ENCODE measurements at places on chromosomes 4 and X.

DNA sequence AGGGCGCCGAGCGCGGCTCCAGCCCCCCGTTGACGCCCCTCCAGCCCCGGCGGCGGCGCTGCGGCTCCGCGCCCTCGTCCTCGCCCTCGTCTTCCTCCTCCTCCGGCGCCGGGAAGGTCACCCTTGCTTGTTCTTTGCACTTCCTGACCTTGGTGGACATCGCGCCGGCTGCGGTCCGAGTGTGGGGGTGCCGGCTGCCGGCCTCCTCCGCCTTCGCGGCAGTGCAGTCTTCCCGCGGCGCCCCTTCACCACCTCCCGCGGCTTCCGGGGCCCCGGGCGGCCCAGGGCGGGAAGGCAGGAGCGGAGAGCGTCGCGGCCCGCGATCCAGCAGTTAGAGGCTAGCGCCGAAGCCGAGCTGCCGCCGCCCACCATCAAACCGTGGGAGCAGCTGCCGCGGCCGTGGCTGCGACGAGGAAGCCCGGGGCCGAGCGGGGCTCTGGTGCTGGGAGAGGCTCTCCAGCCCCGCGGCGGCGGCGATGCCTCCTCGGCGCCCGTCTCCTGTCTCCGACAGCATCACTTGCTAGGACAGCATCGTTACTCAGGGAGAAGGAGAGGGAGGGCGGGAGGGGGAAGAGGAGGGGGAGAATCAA, at the start of gene TRPC3:
Gene TRPC3, minus strand, starts transcription at position 540 of the 590 bp plus-strand sequence. Its CDS starts 380 bp downstream, at position 160.
- DNase-seq = no peak

- no peak for DNase-seq
These were observed 27.0 kb downstream of the ARHGEF9 start for GRCh38 chrX:63758011-63758410.

- no peak for DNase-seq
These were observed at the start of gene PPARGC1A for GRCh38 chr4:23889814-23890341. Gene PPARGC1A (minus strand): TSS chr4:23890047. CDS start chr4:23889957, 90 bp downstream.

GRCh38 chr4:100188829-100189228, 1.4 kb downstream of the DDIT4L start:
- DNase-seq = no peak

DNA sequence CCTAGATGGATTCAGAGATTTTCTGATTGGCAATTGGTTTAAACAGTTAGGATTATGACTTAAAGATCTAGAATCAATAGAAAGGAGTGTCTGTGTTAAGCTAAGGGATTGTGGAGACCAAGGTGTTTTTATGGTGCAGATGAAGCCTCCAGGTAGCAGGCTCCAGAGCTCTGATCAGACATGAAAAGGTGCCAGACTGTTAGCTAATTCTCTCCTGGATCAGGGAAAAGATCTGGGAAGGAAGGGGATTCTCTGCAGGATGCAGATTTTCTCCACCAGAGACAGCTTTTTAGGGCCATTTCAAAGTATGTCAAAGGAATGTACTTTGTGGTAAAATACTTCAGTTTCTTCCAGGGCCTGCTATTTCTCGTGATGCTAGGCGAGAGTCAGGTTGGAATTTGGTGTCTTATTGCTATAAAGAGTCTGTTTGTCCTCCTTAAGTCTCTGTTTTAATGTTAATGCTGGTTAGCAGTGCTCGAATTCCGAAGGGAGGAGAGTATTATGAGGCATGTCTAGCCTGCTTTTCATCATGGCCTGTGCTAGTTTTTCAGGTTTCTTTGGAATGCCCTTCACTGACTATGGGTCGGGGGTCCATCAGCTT, 12.0 kb upstream of the GPR78 start:
- no peak for DNase-seq

DNA sequence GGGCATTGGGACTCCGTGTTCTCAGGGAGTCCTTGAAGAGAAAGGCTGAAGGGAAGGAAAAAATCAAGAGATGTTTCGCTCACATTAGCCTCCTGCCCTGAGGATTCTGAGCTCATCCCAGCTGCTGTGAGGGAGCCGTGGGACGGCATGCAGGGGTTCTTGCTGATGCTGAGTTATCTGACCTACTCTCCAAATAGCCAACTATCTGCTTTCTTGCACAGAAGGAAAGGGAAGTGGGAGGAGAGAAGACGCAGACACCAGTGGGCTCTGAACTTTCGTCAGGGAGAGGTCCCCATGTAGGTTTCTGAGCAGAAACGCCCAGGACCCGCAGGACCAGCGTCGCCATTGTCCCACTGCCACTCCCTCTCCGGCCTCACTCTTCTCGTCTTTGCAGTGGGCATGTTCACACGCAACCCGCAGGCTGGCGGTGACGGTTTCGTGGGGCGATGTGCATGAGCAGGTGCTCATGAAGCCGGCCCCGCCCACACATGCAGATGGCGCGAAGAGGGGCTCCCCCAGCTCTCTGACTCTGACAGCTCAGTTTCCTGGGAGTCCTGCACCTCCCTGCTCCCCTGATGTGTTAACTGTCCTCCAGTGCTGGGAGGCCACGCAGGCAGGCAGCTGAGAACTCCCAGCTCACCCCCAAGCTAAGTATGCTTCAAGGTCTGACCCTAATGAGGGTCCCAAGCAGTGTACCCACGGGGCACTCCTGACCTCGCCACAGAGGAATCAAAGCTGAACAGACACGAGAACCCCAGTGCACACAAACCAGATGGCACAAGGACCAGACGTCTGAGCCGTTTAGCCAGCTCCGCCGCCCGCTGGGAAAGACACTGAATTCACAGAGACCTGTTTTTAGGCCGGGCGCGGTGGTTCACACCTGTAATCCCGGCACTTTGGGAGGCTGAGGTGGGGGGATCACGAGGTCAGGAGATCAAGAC, 13.6 kb upstream of the ABLIM2 start:
- no peak for DNase-seq

DNA sequence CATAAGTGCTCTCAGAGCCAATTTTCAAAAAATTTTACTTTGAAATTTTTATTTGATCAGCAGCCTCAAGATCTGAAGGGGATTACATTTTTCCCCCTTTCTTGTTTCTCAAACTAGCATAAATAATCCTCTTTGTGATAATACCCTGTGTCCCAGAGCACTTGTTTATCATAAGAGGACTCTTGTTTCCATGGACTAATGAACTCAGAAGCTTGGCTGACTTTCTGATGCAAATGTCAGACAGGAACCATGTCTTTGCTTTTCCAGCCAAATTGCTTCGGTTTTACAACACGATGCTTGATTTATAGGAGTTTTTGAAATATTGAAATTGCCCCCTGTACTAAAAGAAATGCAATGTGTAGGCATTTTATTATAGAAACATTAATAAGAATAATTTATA, 859.3 kb upstream of the LCORL start:
- DNase-seq = no peak

- no peak for DNase-seq
These were observed 72.1 kb downstream of the GPR82 start for GRCh38 chrX:41796046-41796445.

GRCh38 chrX:136209016-136209738, 42.0 kb downstream of the MAP7D3 start:
- DNase-seq = no peak

- DNase-seq = no peak
These were observed 12.6 kb downstream of the RUFY3 start for GRCh38 chr4:70734168-70734954.

- DNase-seq = no peak
These were observed 35.7 kb downstream of the ACE2 start for GRCh38 chrX:15564981-15565579.

GRCh38 chr4:89294573-89295269, 12.9 kb downstream of the GPRIN3 start:
- no peak for DNase-seq

- DNase-seq = no peak
These were observed 58.7 kb downstream of the CYTL1 start for GRCh38 chr4:4960574-4960973.

GRCh38 chr4:107630185-107630705, 89.8 kb downstream of the PAPSS1 start:
- DNase-seq = no peak

- DNase-seq = no peak
These were observed 78.4 kb upstream of the RBPJ start for GRCh38 chr4:26242451-26242850.

GRCh38 chr4:166882221-166882620, 352.1 kb downstream of the SPOCK3 start:
- no peak for DNase-seq

- no peak for DNase-seq
These were observed 267.6 kb upstream of the MTMR8 start for GRCh38 chrX:64662876-64663275.

DNA sequence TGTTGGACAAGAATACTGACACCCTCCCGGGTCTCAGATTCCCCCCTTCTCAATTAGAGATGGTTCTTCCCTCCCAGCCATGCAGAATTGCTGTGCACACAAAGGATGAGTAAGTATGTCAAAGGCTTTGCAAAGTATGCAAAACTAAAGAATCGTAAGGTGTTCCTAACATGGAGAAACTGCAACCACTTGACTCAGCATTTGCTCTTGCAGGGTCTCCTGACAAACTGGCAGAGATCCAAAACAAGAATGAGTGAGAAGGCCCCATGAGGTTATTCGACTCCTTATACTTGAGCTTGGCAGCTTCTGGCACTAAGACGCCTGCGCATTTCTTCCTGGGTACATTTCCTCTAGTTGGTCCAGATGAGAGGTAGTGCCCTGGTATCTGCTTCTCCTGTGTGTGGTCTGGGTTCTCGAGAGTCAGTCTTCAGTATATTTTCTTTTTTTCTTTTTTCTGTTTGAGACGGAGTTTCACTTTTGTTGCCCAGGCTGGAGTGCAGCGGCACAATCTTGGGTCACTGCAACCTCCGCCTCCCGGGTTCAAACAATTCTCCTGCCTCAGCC, 8.2 kb downstream of the FAM184B start:
- DNase-seq = no peak

DNA sequence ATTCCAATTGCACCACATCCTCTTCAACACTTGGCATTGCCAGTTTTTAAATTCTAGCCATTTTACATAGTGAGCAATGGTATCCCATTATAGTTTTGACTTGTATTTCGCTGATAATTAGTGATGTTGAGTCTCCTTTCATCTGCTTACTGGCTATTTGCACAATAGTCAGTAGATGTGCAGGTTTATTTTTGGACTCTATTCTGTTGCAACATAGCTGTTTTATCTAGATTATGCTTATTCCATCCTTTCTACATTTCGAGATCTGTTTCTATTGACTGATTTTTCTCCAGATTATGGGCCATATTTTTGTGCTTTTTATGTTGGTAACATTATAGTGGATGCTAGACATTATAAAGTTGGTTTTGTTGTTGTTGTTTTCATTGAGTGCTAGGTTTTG, 106.1 kb downstream of the WWC2 start:
- no peak for DNase-seq

DNA sequence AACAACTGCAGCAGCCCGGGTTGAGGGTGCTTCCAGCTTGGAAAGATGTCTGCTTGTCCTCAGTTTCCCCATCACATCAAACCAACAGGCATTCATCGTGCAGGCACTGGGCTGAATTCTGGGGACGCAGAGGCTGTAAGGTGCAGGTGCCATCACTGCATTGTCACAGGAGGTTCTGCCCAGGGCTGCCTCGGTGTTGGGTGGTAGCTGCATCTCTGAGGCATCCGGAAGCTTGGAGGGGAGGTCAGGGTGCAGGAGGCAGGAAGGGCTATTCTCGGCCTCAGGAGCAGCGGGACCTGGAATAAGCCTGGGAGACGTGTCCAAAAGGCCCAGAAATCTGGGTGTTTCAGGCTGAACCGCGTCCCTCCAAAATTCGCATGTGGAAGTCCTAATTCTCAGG, 134.6 kb downstream of the HMX1 start:
- no peak for DNase-seq

DNA sequence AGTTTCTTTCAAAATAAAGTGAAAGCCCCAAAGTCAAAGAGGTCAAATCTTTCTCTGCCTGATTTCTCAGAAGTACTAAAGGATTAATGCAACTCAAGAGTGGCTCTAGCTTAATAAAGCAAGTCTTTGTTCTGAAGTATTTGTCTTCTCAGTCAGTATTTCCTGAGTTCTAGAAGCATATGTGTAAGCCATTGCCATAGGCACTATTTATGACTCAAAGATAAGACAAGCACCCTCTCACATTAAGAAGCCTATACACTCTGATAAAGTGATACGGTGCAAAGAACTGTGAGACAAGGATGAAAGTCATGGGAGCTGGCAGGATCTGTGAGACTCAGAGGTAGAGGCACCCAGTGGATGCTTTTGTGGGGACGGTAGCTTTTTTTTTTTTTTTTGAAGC, 60.9 kb downstream of the AASDH start:
- DNase-seq = no peak

DNA sequence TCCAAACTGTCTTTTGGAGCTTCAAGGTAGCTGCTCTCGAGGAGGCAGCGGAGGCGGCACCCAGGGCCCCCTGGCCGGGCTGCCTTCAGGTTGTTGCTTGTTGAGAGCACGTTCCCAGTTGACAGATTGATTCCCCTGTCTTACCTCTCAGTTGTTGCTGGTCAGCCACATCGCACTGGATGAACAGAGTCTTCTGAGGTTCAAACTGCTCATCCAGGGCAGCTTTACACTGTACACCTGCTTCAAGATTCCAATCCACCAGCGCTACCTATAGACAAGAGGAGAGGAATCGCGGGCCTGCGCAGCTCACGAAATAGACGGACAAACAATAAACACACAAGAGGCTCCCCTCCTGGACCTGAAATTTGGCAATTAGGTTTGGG, 497 bp downstream of the HPGD start:
- DNase-seq = no peak

DNA sequence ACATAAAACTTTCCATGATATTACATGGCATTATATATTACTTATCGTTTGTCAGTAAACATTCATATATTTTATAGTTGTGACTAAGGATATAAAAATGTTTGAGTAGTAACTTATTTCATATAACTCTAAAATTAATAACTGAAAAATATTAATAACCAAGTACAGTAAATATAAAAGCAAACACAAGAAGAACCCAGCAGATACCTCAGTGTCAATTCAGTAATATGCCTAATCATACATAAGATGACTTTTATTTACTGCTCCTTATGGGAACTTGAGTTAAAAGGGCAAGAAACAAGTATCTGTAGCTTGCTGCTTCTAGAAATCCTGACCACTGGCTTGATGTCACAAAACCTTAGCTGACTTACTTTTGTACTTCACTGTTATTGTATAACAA, 28.4 kb upstream of the MAPK10 start:
- DNase-seq = no peak

- DNase-seq = no peak
These were observed 89.1 kb downstream of the ANXA3 start for GRCh38 chr4:78640714-78641113.

GRCh38 chrX:37666516-37666915, 19.1 kb upstream of the XK start:
- no peak for DNase-seq

GRCh38 chr4:94342694-94343093, at the start of gene HPGDS:
Gene HPGDS (minus strand): TSS chr4:94342836. CDS start chr4:94334629, 8,207 bp downstream.
- DNase-seq = no peak
